OCI-LY7 (cell line): ENCODE measurements at places on chromosomes 4 and X. TPM values are rescaled to one million over a fixed set of nuclear protein-coding genes. Genes with fewer than 3 reads are reported as not detected.

Gene BMP3
- 55.0 and 55.9 TPM in 2 replicates for total RNA-seq

DNA sequence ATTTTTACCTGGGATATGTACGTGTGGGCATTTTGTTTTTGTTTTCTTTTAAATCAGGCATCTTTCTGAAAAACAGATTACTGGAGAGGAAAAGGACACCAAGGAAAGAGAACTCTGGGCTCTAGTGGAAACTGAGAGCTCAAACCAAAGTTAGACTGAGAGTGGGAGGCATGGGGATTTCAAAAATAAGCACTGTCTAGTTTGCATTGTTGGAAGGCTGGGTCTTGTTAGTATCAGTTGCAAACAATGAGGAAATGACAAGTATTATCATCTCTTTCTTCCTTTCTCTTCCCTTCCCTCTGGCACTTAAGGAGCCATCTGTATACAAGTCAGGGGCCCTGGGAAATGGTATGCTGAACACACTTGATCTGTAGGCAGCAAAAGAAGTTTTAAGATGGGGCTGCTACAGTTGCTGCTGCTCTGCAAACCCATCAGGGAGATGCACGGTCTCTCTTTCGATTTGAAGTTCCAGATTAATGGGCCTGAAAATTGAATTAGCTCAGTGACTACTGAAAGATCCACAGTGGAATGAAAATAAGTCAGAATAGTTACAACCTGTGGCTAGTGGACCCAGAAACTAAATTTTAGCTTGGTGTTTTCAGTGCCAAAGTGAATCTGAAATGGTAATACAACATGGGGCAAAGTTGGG lies 48.0 kb upstream of the GRXCR1 start:
- DNase-seq: no peak

DNA sequence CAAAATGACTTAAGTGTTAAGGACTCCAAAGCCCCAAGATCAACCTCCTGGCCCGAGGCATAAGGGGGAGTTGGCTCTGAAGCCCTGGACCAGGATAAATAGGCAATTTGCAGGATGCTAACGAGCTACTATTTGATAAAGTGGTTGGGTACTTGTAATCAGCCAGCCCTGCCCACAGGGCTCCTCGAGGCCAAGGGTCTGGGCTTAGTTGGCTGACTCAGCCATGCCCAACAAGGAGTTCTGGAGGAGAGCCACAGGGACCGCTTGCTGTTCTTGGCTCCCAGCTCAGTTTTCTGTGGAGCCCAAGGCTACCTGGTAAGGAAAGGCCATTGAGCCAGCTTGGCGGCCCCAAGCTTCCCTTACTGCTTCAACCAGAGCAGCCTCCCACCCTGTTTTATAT lies 7.8 kb downstream of the HMGB3 start:
- no peak for DNase-seq

- DNase-seq: no peak
Measured at GRCh38 chr4:160386846-160387245, 1284.0 kb downstream of the RAPGEF2 start.

- no peak for DNase-seq
Measured at GRCh38 chr4:139596034-139596683, 40.1 kb upstream of the SETD7 start.

- DNase-seq: no peak
Measured at GRCh38 chr4:25190407-25190806, 30.2 kb upstream of the SEPSECS start.

Gene PRAF2
- total RNA-seq: 17.5 and 20.3 TPM in 2 replicates

DNA sequence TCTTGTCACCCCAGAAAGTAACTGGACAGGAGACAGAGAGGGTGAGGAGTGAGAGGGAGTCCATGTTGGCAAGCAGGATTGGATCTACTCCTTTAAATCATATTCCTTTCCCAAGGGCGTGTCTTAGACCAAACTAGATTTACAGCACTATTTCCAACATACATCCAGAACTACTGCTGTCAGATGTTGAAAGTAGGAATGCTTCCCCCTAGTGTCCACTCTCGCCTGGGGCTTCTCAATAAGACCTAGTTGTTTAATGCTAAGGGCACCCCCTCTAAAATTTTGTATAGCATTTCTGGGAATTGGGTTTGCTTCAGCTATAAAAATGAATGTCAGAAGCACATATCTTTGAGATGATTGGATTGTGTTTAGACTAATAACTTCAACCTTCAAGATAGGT lies 13.3 kb downstream of the OFD1 start:
- peak; percentile 46 for DNase-seq

- DNase-seq: no peak
Measured at GRCh38 chr4:164931551-164932324, 45.7 kb downstream of the TRIM61 start.

DNA sequence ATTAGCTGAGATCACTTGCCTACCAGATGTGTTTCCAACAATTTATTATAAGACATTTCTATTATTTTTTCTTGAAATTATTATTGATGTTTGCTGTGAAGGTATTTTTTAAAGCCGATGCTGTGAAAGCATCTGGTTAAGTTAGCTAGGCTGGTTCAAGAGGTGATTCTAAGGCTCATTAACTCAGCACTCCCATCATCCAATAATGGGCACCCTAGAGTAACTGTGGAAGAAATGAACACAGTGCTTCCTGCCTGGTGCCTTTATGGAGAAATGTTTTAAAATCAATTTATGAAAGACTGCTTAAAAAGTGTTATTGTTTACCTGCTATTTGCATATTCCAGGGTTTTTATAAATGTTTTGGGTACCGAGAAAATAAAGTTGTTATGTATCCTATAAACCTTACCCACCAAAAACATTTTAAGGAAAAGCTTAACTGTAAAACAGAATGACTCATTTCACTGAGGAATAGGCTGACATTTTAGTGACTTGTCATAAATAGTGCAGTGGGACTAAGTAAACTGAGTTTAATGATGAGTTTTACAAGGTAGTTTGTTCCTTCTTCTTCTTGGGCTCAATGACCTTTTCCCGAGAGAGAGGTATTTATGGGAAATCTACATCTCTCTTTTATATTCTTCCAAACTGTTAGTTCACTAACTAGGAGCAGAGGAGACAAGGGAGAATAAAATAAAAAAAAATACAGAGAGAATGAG lies 310.0 kb upstream of the AADAT start:
- DNase-seq: no peak

- no peak for DNase-seq
Measured at GRCh38 chr4:121863799-121864198, 6.5 kb downstream of the BBS7 start.

Gene ZNF157
- total RNA-seq: 1.4 and 1.7 TPM in 2 replicates
